Stimulated activated CD4-positive, alpha-beta T cell treated with anti-CD3 and anti-CD28 coated beads, Interleukin-1b, Interleukin-23, amount 100 ng/mL, for 1 hour (primary cell): ENCODE measurements at places on chromosomes 13 and 19.

- DNase-seq: no peak
Measured at GRCh38 chr19:17617807-17618192, 62.4 kb downstream of the COLGALT1 start.

DNA sequence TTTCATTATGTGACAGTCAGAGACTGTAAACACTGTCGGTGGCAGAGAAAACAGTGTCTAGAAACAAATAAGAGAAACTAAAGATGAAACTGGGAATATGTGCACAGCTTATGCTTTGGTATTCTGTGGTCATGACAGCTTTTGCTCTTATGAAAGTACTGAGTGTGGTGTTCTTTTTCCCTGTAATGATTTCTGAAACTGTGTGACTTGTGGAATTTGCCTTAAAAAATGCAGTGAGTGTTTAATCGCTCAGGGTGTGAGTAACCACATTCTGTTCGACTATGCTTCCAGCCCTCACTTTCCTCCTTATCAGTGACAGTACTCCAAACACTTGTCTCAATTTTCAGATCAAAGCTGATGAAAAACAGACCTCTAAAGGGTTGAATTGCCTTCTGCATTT is 66.9 kb upstream of the DIAPH3 start:
- no peak for DNase-seq

DNA sequence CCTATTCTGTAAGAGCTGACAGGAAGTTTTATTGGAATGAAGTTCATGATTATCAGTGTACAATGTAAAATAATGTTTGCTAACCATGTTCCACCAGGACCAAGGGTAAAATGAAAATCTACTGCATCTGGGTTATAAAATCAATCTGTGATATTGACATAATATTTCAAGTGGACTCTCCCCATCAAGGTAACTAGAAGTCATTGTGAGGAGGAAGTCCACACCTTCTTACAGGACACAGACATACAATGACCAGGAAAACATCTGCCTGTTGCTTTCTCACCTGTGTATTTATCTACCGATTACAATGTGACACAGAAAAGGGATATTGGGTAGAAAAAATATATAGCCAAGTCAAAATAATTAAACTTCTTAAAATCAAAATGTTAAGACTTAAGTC is 140.7 kb upstream of the RFC3 start:
- no peak for DNase-seq

- DNase-seq: peak; percentile 93
Measured at GRCh38 chr13:99436686-99437416, 64.4 kb upstream of the TM9SF2 start.

DNA sequence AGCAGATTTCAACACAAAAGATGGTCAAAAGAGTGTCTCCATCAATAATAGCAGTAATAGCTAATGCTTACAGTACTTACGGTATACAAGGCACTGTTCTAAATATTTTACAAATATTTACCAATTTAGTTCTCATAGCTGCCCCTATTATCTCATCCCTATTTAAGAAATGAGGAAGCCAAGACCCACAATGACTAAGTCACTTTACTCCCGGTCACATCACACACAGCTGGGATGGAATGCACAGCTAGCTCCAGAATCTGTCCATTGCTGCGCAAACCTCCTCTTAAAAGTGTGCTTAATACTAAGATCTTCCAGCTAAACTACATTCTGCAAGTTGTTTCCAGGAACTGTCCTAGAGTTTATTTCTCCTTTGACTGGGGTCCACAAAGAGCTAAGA is 63.4 kb downstream of the RAP2A start:
- DNase-seq: no peak
